WTC11 (cell line): ENCODE measurements at places on chromosomes 2 and 18. TPM values are rescaled to one million over a fixed set of nuclear protein-coding genes. Genes with fewer than 3 reads are reported as not detected.

RNF25 gene
- 20.3 to 25.1 TPM (median 23.9 TPM) in 3 replicates for total RNA-seq

CLIP4 gene
- total RNA-seq: 0.21 to 0.62 TPM (median 0.39 TPM) in 3 replicates

TCF7L1 gene
- total RNA-seq: 104 to 108 TPM (median 106 TPM) in 3 replicates

ENOSF1 gene
- 44.1 to 52.9 TPM (median 44.6 TPM) in 3 replicates for total RNA-seq

LIPT1 gene
- total RNA-seq: 7.1 to 9.7 TPM (median 8.1 TPM) in 3 replicates

MAT2A gene
- total RNA-seq: 208 to 222 TPM (median 208 TPM) in 3 replicates

STARD6 gene
- total RNA-seq: 0.23 TPM in 1 of 3 replicates, not detected in the others
